Tibial nerve (tissue), 4 donors: ENCODE measurements at places on chromosomes 1 and 21. TPM values are rescaled to one million over a fixed set of nuclear protein-coding genes. Genes with fewer than 3 reads are reported as not detected.

ARHGAP29 gene
- total RNA-seq = 50.0 TPM

VHLL gene
- not detected for total RNA-seq

NECTIN4 gene
- total RNA-seq = not detected

KCTD3 gene
- total RNA-seq = 83.4 TPM

UTS2 gene
- total RNA-seq = not detected

LIPI gene
- total RNA-seq = not detected

FAM151A gene
- total RNA-seq = not detected

ERICH3 gene
- 0.20 TPM for total RNA-seq

CFAP141 gene
- total RNA-seq = not detected

INKA2 gene
- total RNA-seq = 7.3 TPM

UBL4B gene
- not detected for total RNA-seq

PEA15 gene
- total RNA-seq = 144 TPM

OR6N1 gene
- total RNA-seq = not detected

NMNAT2 gene
- 0.78 TPM for total RNA-seq

TNNI3K gene
- 3.9 TPM for total RNA-seq

SYNC gene
- total RNA-seq = 20.5 TPM

KRTAP19-6 gene
- not detected for total RNA-seq

PDZK1IP1 gene
- total RNA-seq = not detected

GIPC2 gene
- 2.1 TPM for total RNA-seq

GJC2 gene
- total RNA-seq = 6.9 TPM

CELA3B gene
- total RNA-seq = 2.2 TPM

ASCL5 gene
- not detected for total RNA-seq

IFNLR1 gene
- total RNA-seq = 1.5 TPM
